ENCODE measurements at places on chromosomes 2 and 18.

GRCh38 chr2:165008730-165009315 lies 53.5 kb upstream of the SLC38A11 start:
- no peak for DNase-seq

- no peak for DNase-seq
These were observed 208.3 kb upstream of the SYT4 start for GRCh38 chr18:43485545-43485963.

- no peak for DNase-seq
These were observed 1.6 kb downstream of the SH3BP4 start for GRCh38 chr2:234953116-234954031.

- DNase-seq, result no peak
These were observed 8.1 kb upstream of the HAAO start for GRCh38 chr2:42800461-42800962.

- no peak for DNase-seq
These were observed 5.8 kb upstream of the ARL5A start for GRCh38 chr2:151833984-151834383.
